Heart left ventricle (tissue), 16 donors: ENCODE measurements at places on chromosomes 13 and 19. TPM values are rescaled to one million over a fixed set of nuclear protein-coding genes. Genes with fewer than 3 reads are reported as not detected.

GRCh38 chr19:49679771-49680413 lies 2.8 kb downstream of the PRMT1 start:
- DNase-seq = no peak

- DNase-seq = no peak
Measured at GRCh38 chr19:14786421-14786851, 8.1 kb upstream of the ADGRE2 start.

DNA sequence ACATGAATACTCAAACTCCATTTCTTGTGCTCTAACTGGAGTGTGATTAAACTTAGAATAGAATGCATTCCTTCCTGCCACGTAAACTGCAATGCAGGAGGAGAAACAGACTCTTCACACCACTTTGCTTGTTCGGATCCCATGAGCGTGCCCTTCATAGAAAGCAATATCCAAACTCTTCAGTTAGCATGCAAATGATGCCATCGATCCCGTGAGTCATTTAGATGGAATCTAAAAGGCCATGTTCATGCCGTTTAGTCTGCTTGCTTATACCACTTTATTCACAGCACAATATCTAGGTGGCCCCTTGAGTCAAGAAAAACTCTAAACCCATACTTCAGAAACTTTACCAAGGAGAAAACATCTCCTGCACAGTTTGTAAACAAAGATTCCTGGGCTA lies 225.8 kb downstream of the OXGR1 start:
- no peak for DNase-seq

DNA sequence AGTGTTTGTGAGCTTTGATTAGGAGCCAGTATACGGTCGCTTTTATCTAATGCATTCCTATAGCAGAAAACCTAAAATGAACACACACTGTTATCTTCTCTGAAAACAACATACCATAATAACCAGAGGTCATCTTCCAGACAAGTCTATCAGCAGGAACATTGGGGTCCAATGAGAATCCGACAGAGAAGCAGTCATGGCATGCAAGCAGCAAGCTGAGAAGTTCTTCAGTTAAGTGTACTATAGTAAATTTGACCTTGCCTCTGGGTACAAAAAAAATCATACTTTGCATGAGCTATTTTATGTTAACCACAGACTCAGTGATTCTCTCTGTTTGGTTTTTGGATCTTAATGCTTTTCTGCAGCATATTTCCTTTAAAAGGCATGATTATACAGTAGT lies 1505.1 kb downstream of the PCDH9 start:
- DNase-seq = no peak

Gene ZFP82
- 3.0 TPM for polyA plus RNA-seq
